H54 (cell line): ENCODE measurements at places on chromosomes 7 and 10.

- no peak for DNase-seq
Measured at GRCh38 chr10:99938563-99938962, 71.2 kb downstream of the DNMBP start.

- no peak for DNase-seq
Measured at GRCh38 chr10:128694168-128694850, 568.1 kb upstream of the MKI67 start.

- no peak for DNase-seq
Measured at GRCh38 chr10:63467841-63468240, 2.1 kb upstream of the JMJD1C start.

- no peak for DNase-seq
Measured at GRCh38 chr7:18278316-18278715, 217.2 kb upstream of the HDAC9 start.

- DNase-seq, result no peak
Measured at GRCh38 chr10:108469940-108470339, 1305.4 kb upstream of the SORCS1 start.

DNA sequence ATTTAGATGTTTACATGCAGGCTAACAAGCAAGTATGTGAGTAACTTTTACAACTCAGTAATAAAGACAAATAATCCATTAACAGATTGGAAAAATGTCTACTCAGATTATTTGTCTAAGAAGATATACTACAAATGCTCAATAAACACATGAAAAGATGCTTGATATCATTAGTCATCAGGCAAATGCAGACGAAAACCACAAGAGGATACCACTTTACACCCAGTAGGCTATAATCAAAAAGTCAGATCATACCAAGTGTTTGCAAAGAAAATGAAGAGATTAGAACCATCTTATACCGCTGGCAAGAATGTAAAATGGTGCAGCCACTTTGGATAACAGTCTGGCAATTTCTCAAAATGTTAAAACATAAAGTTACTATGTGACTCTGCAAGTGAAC is 84.1 kb downstream of the MALSU1 start:
- no peak for DNase-seq

- no peak for DNase-seq
Measured at GRCh38 chr10:600876-601659, 88.4 kb downstream of the DIP2C start.

GRCh38 chr7:125195156-125195555 is 265.5 kb upstream of the POT1 start:
- DNase-seq, result no peak

- peak; percentile 86 for DNase-seq
Measured at GRCh38 chr7:101099969-101100781, 14.9 kb downstream of the TRIM56 start.

DNA sequence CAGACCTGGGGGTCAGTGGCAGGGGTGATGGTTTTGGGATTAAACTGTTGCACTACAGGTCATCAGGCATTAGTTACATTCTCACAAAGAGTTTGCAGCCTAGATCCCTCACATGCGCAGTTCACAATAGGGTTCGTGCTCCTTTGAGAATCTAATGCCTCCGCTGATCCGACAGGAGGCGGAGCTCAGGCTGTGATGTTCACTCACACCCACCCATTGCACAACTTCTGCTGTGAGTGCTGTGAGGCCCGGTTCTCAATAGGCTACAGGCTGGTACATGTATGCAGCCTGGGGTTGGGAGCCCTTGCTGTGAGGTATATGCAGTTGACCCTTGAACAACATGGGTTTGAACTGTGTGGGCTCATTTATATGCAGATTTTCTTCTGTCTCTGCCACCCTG is 416.4 kb downstream of the GFRA1 start:
- DNase-seq, result no peak

- no peak for DNase-seq
Measured at GRCh38 chr7:94216944-94217461, 177.7 kb upstream of the COL1A2 start.

DNA sequence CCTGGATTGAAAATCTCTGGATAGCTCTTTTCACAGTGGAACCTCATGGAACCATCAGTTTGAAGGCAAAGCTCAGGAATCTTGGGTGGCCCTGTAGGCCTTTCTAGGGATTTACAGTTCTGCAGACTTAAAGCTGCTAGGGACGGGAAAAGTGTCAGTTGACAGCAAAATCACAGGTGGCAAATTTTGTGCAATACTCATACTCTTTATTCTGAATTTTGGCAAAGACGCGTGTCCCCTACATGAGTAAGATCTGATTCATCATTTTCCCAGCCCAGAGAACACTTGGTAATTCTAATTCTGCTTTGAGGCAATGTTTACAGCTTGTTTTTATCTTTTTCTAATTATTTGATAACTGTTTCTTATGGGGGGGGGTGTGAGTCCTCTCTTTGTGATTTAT is 3.6 kb downstream of the LRRC17 start:
- DNase-seq, result peak; percentile 14

- DNase-seq, result no peak
Measured at GRCh38 chr7:52030722-52031121, 714.1 kb upstream of the COBL start.

GRCh38 chr10:32417911-32418547 is 27.9 kb upstream of the CCDC7 start:
- DNase-seq, result no peak

DNA sequence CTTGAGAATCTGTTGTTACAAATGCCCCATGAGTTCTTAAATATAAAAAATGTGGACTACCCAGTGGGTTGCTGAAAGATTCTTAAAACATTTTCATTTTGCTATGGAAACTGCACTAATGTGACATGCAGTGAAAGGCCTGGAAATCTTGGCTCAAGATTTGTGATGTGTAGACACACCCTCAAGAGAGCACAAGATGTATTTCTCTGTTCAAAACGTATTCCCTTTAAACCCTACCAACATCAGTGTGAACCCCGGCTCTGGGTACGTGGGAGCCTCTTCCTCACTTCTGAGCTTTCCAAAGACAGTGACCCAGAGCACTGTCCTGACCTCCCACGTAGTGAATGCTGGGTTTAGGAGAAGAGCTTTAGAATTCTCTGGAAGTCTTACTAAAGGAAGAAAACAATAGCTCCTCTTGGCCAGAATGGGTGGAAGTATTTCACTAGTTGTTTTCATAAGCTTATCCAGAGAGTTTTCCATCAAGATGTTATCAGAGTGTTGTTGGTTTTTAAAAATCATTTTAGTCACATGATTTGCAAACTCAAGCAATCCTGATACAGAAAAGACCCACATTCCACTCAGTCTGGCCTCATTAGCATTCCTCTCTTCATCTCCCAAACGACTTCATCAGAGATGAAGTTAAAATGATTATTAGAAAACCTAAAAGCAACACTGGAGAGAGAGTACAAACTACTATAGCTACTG is 81.5 kb upstream of the AFAP1L2 start:
- no peak for DNase-seq

GRCh38 chr10:23968301-23968700 is 240.6 kb upstream of the KIAA1217 start:
- no peak for DNase-seq

DNA sequence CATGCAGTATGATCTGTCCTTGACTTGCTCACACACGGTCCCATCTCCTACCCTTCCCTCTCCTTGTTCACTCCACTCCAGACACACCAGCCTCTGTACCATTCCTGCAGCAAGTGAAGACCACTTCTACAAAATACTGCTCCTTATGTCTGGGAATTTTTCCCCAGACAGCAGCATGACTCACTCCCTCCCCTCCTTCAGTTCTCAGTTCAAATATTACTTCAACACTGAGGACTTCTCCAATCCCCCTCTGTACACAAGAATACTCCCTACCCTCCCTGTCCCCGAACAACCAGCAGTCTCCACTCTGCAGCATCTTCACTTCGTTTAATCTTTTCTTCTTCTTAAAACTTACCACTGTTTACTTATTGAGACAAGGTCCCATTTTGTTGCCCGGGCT is 474.0 kb downstream of the GPAM start:
- DNase-seq, result no peak

GRCh38 chr10:120969219-120969645 is 118.1 kb downstream of the WDR11 start:
- no peak for DNase-seq

DNA sequence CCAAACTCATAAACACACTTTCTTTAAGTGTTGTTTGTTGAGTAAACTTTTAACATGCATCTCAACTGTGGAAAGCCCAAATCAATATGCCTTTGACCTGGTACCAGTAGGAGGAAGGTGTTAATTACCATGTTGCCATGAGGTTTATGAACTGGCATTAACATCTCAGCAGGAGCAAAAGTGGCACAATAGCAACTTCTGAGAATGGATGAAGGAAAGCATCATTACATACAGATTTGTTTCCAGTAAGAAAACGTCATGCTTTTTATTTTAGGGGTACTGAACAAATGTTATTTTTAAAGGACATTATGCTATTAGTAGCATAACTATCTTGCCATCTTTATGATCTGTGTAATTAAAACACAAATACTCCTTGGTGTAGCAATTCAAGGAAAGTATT is 51.1 kb downstream of the ARMC3 start:
- DNase-seq, result no peak

DNA sequence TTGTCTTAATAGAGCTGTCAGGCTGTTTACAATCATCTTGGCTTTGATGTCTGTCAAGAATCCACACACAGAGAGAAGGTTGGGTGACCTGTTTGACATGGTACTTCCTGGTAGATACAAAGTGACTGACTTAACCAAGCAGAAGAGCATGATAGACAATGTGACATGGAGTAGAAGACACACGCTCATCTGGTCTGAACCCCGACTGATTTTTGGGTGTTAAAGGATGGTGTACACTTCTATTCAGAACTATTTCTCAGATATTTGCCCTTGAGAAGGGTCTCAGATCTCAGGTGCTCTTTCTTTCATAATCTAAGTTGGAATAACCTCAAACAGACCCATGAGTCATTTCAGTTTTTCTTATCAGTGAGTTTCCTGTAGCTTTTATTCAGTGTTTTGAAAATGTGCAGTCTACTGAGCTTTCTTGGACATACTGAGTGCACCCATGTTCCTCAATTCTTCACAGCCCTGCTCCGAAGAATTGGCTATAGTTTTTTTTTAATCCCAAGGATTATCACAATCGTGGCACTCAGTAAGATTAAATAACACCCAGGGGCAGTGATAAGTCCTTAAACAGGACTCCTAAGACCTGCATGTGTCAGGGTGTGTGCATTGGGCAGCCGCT is 46.4 kb upstream of the NXPH1 start:
- DNase-seq, result no peak

DNA sequence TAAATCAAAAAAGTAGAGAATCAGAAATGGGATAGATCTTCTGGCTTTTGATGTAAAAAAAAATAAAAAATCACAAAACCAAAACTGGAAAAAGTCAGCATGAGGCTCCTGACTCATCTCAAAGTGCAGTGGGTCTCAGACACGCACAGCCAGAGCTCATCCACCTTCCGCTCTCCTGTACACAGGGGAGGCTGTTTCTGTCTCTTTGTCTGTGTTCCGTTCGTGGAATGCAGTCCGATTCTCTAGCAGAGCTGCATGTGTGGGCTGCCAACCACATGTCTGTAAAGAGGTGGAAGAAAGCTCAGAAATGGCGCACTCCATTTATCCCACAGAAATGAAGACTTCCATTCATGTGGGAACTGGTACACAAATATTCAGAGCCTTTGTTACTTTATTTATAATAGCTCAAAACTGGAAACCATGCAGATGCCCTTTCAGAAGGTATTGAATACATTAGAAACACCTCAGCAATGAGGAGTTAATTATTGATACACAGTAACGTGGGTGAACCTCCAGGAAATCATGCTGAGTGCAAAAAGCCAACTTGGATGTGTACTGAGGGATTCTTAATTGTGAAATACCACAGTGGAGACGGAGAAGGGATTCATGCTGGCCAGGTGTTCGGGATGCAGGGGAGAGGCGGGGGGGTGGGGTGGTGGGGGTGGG is 123.3 kb downstream of the TRRAP start:
- DNase-seq, result no peak

DNA sequence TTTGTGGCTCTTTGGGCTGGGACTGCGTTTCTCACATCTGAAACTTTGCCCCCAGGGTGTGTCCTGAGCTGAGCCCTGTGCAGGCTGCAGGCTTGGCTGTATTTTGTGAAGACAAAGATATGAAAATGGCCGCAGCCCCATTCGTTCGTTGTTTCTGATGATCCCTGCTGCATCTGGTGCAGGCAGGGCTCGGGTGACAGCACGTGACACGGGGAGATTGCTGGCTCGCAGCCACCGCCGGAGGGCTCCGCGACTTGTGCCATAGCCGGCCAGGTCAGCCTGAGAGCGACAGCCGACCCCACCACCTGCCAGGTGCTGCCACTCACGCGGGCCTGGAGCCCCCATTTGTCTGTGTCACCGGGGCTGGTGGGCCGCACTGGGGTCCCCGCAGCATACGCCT is 81.3 kb downstream of the ZRANB1 start:
- DNase-seq, result no peak

GRCh38 chr7:35754741-35755140 is 46.1 kb upstream of the SEPTIN7 start:
- no peak for DNase-seq

GRCh38 chr10:31262672-31263071 is 56.3 kb upstream of the ZEB1 start:
- no peak for DNase-seq

DNA sequence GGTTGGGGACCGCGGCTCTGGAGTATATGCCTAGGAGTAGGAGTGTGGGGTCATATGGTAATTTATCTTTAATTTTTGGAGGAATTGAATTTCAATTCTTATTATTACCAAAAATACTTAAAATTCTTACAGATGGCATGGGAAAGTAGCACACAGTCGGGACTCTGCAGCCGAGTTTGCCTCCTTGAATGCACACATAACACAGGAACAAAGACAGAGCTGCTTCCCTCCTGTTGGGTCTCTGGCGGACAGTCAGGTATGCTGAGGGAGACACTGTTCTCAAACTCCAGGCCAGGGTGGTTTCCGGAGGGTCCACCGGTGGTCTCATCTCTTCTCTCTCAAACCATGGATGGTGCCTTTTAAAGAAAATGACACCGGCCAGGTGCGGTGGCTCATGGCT is 32.7 kb downstream of the GRIFIN start:
- no peak for DNase-seq

DNA sequence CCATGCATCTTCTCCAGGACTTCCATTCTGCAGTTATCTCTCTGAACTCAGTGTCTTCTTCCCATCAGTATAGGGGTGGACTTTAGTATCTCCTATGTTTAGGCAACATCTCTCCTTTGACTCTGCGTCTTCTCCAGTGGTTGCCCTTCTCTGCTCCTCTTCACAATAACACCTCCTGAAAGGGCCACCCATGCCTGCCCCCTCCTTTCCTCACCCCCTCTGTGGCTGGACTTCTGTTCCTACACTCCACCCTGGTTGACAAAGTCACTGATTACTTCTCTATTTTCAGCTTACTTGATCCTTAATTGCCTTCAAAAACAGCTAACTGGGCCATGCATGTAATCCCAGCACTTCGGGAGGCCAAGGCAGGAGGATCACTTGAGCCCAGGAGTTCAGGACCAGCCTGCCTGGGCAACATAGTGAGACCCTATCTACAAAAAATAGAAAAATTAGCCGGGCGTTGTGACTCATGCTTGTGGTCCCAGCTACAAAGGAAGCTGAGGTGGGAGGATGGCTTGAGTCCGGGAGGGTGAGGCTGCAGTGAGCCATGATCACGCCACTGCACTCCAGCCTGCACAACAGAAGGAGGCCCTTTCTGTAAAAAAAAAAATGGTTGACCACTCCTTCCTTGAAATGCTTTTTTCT is 13.7 kb downstream of the SRGN start:
- DNase-seq, result no peak

GRCh38 chr7:155584763-155585531 is 38.6 kb upstream of the CNPY1 start:
- peak; percentile 29 for DNase-seq

GRCh38 chr7:54080525-54080924 is 461.6 kb upstream of the VSTM2A start:
- DNase-seq, result no peak
